Stimulated activated CD4-positive, alpha-beta T cell treated with anti-CD3 and anti-CD28 coated beads, Interleukin-1b, Interleukin-23, amount 100 ng/mL, for 48 hours (primary cell): ENCODE measurements at places on chromosomes 13 and 19.

DNA sequence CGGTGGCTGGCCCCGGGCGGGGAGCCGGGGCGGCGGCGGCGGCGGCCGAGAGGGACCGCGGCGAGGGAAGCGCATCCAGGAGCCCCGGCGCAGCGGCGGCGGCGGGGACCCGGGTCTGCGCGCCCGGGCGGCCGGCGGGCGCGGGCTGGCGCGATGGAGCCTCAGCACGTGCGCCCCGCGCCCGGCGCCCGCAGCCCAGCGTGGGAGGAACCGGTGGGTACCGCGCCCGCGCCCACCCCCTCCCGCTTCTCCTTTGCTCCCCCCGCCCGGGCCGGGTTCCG, 7.8 kb upstream of the DGKH start:
- no peak for DNase-seq

DNA sequence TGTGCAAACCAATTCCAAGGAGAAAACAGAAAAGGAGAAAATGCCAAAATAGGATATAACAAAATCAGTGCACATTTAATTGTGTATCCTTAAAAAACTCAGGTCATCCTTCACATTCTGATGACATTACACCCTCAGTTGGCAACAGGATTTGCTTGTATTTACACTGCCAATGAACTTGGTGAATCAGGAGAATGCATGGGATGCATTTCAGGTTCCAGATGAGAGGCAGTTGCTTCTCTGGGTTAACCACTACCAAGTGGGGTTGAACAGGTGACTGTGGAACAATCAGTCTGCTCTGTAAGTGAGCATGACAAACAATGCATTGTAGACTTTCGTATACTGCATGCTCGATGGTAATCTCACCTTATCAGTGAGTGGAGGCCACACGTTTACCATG, 79.1 kb downstream of the STARD13 start:
- DNase-seq, result no peak

GRCh38 chr19:21352830-21353229, 6.0 kb upstream of the ZNF738 start:
- no peak for DNase-seq

DNA sequence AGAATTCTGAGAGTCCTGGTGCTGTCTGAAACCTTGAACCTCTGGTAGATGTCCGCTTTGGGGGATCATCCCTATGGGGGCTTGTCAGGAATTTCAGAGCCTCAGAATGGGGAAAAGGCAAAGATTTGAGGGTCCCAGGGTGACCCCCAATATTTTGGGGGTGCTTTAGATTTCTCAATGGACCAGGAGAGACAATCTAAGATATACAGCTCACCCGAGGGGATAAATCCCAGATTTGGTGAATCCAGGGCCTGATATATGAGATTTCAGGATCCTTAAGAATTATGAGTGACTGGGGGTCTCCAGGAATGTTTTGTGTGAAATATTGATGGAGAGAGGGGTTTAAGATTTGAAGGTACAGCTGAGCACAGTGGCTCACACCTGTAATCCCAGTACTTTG, 3.3 kb downstream of the CAPN12 start:
- no peak for DNase-seq

DNA sequence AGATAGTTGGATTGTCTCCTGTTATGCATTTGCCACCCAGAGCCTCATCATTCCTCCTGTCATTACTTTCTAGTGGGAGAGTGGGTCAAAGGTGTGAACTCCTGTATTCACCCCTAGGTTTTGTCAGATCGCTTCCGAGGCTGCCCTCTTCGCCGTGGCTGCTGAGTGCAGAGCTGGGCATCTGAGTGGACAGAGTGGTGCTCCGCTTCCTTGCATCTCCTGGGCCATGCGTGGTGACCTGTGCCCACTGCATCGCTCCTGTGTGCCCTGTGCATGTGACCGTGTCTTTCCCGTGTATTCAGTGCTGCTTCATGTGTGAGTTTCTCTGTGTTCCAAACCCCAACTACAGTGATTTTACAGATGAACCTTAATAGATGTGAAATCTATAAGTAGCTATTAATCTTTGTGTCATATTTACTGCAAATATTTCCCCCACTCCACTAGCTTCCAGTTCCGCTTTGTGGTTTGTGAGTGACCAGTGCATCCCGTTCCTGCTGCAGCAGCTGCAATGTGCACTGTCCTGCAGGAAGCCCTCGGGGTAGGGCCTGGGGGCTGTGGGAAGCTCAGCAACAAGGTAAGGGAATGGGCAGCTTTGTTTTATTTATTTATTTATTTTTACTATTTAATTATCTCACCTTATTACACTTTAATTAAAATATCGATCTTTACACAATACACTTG, 53.1 kb downstream of the C13orf46 start:
- DNase-seq, result no peak

DNA sequence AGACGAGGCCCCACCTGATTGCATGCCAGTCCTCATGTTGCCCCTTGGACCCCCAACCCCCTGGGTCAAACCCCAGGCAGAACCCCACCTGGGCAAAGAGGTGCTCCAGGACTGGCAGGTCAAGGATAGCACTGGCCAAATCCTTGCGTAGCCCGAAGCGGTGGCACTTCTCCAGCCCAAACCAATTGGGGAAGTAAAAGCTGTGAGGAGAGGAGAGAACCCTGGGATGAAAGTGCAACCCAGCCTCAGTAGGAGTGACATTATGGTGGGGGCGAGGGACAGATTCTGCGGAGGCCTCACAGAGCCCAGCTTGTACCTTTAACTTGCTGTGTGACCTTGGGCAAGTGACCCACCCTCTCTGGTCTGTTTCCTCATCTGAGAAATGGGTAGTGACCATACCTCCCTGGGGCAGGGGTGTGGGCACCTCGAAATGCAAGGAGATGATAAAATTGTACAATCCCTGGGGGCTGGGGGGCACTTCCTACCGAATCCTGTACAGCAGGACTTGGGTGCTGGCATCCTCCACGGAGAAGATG, 4.4 kb downstream of the JAK3 start:
- no peak for DNase-seq

DNA sequence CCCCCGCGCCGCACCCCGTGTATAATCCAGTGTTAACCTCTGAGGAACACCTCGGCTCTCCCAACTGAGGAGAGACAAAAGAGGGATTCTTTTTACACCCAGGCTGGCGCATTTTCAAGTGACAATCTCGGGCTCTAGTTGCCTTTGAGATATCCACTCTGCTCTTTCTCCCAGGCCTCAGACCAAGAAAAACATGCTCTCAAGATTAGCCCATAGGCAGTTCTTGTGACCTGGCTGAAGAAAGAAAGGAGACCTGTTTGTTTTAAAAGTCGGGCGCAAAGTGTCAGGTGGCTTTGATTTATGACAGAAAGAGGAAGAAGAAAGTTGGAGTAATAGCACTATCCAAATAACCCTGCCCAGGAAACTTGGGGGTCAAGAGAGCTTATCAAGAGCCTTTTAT, 27.3 kb downstream of the SHISA2 start:
- no peak for DNase-seq

DNA sequence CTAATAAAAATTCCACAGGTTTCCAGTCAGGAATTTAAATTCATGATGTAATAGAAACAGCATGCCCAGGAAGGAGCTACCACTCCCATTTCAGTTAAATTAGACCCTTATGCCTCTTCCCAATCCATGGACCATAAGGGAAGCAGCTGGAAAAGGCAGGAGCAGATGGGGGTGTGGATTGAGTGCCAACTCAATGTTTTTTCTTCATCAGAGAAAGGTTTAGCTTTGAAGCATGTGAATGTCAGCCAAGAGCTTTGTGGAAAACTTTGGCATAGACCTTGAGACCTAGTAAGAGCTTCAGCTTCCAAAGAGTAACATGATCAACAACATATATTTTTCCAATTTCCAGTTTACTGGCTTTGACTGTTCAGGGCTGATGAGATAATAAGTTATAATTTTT, 2139.9 kb downstream of the PCDH9 start:
- DNase-seq, result no peak

DNA sequence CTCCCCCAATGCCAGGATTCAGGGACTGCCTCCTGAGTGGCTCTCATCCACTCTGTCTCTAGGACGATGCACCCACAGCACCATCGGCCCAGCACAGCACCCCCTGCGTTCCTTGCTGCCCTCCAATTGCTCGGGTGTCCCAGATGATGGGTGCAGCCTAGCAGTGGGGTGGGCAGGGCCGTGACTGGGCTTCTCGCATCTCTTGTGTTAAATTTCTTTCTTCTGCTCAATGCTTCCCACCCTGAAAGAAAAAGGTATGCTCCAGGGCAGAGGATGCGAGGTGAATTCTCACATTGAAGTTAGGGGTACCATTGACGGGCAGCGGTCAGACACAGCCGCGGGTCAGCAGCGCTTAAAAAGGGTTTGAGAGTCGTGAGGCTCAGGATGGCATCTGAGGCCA, 232.4 kb upstream of the SGCG start:
- no peak for DNase-seq

DNA sequence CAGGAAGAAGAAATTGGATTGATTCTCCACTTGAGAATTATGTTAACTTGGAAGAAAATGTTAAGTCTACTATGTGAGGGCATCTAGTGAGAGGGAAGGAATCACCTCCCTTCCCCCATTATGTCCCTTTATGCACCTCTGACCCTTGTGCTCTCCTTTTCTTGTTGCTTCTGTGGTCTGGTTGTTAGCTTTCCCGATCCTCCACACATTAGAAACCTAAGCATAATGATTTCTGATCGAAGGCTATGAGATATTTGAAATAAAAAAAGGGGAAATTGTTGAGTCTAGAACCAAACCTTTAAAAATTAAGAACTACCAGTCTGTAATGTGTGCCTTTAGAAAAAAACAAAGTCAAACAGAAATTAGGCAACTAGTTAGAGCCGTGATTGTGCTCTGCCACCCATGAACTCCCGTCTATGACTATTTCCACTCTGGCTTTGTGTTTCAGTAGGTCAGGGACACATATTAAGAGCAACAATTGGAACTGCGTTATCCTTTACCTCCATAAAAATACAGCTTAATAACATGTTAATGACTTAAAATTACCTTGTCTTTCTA, 463 bp upstream of the GPC6 start:
- no peak for DNase-seq

GRCh38 chr19:31955884-31956283, 389.5 kb upstream of the ZNF507 start:
- DNase-seq, result no peak

GRCh38 chr13:80778297-80778696, 437.4 kb upstream of the SPRY2 start:
- no peak for DNase-seq

DNA sequence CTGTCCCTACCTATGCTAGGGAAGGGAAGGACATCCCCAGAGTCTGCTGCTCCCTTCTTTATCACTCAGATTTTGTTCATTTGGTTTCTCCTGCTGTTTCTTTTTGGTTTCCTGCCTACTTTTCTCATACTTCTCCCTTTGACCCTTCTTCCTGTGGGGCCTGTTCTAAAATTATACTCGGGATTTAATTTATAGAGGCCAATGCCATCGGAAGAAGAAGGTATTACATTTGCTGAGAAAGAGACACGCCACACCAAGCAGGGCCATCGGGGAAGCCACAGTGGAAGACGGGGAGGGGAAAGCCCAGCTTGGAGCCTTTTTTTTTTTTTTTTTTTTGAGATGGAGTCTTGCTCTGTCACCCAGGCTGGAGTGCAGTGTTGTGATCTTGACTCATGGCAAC, 46.8 kb upstream of the FARP1 start:
- DNase-seq, result no peak

- no peak for DNase-seq
These were observed 151.1 kb downstream of the SIPA1L3 start for GRCh38 chr19:38057959-38058690.

DNA sequence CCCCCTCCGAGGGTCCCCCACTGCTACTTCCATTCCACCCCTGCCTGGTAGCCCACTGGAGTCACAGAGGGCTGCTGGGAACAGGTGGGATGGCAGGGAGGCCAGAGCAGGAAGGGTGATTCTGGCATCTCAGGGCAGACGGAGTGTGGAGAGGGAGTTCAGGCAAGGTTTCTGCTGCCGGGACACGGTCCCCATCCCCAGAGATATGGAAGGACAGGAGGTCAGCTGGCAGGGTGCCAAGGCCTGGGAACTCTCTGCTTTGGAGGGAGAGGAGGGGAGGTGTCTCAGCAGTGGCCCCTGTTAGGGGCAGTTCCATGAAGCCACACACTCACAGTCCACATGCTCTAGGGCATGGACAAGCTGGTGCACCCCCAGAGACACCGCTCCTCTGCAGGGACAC, 68.1 kb downstream of the CHST8 start:
- DNase-seq, result no peak

DNA sequence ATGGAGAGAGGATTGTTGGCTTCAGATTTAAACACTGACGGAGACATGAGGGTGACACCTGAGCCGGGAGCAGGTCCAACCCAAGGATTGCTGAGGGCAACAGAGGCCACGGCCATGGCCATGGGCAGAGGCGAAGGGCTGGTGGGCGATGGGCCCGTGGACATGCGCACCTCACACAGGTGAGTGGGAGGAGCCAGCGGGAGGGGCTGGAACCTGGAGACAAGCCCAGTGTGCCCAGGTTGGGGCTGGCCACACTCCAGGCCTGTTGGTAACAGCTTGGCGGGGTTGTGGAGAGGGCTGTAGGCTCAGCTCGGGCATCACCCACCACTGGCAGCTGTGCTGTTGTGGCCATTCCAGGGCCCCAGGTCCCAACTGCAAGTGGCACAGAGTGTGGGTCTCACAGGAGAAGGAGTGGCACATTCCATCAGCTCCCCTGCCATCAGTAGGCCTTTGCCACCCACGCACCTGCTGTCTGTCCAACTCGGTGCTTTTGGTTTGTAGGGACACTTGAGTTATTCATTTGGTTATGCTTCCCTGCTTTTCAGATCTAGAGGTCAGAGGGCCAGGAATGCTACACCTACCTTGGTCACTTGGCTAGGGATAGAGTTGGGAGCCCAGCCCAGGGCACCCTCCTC, 49.8 kb downstream of the TSSK6 start:
- DNase-seq, result no peak

DNA sequence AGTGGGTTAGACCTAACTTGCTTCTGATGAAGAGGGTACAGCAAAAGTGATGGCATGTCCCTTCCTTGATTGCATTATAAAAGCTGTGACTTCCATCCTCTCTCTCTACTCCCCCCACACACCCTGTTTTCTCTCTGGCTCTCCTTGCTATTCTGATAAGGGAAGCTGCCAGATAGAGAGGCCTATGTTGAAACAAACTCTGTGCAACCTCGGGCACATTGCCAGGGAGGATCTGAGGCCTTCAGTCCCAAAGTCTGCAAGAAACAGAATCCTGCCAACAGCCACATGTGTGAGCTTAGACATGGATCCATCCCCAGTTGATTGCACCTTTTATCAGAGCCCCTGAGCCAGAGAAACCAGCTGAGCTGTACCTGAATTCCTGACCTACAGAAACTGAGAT, 44.8 kb upstream of the ARGLU1 start:
- no peak for DNase-seq

GRCh38 chr13:26784704-26785639, 24.4 kb upstream of the GPR12 start:
- DNase-seq, result no peak

- DNase-seq, result no peak
These were observed 17.0 kb upstream of the PRR20A start for GRCh38 chr13:57123681-57124080.

GRCh38 chr13:51763486-51763885, 40.5 kb downstream of the DHRS12 start:
- DNase-seq, result no peak

DNA sequence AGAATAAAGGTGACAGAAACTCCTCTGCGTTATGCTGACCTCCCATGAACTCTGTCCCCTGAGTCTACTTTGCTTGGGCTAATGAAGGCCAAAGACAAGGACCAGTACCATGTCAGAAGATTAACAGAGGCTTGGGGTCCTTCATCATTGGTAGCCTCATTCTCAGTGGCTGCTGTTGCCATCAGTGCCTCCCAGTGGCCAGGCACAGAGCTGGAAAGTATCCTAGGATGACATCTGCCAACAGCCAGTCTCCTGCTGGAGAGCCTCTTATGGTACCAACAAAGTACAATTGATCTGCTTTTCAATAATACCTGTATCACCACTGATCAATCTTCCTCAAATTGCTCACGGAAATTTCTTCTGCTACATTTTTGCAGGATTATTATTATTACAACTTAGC, 281.6 kb downstream of the DNAJC15 start:
- DNase-seq, result no peak
